Activated CD8-positive, alpha-beta memory T cell treated with anti-CD3 and anti-CD28 coated beads, Interleukin-2, amount 50 U/mL, for 4 hours (primary cell): ENCODE measurements at places on chromosomes 4 and X.

- DNase-seq = no peak
Measured at GRCh38 chrX:16511796-16512776, 137.9 kb upstream of the S100G start.

- DNase-seq = no peak
Measured at GRCh38 chrX:26262121-26262523, 46.2 kb downstream of the MAGEB5 start.

GRCh38 chr4:69490271-69490670 lies 5.4 kb downstream of the UGT2B4 start:
- no peak for DNase-seq

DNA sequence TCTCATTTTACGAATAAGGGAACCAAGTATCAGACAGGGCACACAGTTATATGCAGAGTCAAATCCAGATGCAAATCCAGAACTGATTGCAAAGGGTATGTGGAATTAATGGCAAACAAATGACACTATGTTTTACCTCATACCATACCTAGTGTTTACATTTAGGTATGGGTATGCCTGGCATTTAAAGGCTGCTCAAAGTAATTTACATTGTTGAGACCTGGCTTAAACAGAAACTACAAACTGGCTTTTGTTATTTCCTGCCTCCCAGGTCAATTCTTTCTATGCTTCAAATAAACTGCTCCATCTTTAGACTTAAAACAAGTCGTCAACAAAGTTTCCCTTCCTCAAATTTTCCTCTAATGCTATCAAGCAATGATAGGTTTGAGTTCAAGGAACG lies 33.7 kb downstream of the ANKRD17 start:
- no peak for DNase-seq

DNA sequence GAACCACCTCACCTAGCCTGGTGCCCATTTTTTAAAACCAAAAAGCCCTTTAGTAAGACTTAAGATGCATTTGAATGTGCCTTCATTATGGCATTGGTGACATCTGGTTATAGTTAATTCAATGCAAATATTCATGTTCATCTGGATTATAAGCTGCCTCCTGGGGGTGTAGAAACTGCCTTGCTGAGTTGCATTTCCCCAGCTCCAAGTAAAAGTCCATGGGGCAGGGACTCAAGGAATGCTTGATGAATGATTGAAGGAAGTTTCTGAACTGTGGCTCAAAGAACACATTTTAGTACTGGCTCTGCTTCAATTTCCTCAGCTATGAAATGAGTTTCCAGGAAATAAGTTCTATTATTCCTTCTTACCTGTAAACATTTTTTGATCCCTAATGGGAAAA lies 18.5 kb upstream of the RBM47 start:
- no peak for DNase-seq

- no peak for DNase-seq
Measured at GRCh38 chr4:155249016-155249566, 40.7 kb downstream of the NPY2R start.

DNA sequence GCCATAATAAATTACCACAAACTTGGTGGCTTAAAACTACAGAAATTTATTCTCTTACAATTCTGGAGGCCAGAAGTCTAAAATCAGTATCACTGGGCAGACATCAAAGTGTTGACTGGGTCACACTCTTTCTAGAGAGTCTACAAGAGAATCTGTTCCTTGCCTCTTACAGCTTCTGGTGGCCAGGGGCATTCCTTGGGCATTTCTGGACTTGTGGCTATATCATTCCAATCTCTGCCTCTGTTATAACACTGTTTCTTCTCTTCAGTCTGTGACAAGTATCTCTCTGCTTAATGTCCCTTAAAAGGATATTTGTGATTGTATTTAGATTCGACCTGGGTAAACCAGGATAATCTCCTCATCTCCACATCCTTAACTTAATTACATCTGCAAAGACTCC lies 207.3 kb upstream of the DCAF8L1 start:
- DNase-seq = no peak

DNA sequence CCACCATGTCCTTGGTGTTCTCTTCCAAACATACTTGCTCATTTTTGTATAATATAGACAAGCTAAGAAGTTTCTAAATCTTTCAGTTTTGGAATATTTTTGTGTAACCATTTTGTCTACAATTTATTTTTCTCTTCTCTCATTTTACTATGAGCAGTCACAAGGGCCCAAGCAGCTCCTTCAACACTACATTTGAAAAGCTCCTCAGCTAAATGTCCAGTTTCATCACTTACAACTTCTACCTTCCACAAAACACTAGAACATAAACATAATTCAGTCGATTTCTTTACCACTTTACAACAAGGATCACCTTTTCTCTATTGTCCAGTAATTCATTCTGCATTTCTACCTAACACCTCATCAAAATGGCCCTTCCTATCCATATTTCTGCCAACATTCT lies 554.4 kb downstream of the RAB28 start:
- DNase-seq = no peak

DNA sequence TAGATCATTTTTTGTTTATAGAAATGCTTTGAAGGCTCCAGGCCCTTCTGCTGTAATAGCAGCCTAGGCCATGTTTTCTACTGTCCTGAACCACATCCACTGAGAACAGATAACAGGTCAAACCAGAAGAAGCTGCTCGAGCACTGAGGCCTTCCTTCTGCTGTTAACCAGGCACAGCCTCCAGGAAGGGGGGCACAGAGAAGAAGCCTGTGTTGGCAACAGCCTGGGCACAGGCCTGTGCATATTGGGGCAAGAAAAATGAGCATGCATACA lies 37.4 kb upstream of the PDK3 start:
- DNase-seq = no peak

DNA sequence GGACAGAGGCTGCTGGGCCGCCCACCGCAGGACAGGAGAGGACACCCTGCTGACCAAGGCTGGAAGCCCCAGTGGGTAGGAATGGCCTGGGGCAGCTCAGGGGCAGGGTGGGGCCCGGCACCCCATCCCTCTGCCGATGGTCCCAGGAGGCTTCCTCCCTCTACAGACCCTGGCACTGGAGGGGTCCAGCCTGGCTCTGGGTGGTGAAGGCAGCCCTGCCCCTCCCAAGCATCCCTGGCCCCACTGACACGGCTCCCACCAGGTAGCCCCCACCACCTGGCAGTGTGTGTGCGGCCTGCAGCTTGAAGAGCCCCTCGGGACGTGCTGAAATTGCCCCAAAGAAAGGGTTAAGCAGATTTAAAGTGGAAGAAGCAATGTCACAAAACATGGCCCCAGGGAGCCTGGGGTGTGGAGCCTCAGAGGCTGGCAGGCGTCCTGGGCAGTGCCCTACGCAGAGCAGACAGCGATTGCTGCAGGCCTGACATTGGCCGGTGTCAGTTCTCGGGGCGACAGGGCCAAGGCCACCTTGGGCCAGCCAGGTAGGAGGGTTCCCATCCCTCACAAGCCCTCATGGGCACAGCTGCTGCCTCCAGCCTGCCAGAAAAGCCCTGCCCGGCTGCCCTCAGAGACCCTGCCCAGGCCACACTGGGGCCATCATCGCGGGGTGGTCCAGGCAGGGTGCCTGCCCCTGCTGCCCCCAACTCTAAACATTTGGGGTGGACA lies 80.5 kb downstream of the FAM53A start:
- peak; percentile 12 for DNase-seq

DNA sequence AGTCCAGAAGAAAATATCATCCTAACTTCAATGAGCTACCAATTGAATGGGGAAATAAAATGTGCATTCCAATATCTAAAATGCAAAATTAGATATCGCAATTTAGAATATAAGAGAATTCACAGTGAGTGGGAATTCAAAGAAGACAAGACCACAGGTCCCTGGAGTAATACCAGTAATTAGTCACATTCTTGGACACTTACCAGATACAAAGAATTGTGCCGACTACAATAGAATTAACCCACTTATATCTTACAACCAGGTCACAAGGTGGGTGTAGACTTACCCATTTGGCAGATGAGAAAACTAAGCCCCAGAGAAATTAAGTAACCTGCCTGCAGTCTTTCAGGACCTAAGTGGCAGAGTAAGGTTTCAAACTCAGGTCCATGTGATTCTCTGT lies 84.3 kb upstream of the C1QTNF7 start:
- no peak for DNase-seq

DNA sequence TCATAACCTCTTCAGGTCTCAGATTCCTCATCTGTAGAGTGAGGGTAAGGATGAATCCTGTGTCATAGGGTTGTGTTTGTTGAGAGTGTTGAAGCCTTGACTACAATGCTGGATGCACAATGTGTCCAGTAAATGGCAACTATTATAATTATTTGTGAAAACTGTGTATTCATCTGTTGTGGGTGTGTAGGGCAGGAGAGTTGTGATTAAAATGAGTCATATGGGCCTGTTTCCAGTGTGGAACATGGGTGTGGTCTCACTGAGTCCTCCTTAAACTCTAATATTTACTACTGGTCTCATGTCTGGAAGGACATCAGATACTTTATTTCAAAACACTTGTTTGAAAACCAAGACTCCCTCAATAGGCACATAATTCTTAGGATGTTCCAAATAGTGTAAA lies 208.5 kb upstream of the CASK start:
- no peak for DNase-seq

DNA sequence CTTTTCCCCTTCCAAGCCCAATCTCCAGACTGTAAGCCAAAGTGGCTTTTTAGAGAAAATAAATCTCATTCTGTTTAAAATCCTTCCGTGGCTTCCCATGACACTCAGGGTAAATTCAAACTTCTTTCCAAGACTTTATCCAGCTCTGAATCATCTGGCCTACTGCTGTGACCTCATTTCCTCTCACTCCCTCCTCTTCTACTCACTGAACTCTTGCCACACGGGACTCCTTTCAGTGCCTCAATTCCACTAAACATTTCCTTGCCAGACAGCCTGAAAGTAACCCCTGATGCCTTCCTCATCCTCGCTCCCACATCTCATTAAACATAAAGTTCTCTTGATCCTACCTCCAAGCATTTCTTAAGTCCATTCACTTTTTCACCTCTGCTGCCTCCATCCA lies 27.8 kb upstream of the RNF128 start:
- DNase-seq = no peak

DNA sequence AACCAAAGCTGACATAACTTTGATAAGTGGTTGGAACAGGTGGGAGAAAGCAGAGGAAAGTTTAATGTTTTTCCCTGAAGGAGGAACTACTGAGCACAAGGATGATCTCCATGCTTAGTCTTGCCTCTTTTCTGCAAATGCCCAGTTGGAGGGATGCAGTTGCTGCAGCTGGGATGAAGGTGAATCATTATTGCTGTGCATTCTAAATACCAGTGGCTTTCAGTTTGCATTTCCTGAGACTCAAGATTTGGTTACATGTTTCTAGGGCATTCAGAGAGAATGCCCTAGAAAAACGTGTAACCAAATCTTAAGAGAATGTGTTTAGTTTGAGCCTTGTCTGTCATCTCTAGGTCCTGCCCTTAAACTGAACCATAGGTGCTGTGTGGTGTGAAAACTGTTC lies 42.2 kb downstream of the METTL14 start:
- DNase-seq = no peak

DNA sequence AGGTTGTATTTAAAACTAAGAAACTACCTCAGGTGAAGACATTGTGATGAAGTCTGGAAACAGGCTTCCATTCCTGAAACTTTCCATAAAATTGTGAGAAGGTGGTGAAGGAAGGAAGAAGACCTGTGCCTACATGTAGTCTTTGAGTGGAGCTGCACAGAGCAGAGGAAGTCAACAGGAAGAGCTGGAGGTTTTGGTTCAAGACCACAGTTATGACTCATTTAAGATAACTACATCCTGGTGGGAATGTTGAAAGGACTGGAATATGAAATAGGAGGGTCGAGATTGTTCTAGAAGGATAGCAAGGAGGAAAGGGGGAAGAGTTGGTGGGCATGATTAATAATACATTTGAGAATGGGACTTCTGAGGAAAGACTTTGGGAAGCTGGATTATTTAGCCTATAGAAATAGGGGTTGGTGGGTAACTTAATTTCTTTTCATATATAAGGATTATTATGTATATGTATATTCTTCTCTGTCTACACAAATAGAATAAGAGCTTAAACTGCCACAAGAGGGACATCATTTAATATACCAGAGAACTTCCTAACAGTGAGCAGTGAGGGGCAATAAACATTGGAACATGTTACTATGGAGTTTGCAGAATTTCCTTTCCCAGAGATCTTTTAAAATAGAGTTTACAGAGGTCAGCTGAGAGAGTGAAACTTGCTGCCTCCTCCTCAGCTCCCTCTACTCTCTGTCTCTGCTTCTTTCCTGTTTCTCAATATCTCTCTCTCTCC lies 23.5 kb downstream of the AWAT2 start:
- no peak for DNase-seq

GRCh38 chr4:34932591-34932990 lies 1311.7 kb downstream of the ARAP2 start:
- DNase-seq = no peak

DNA sequence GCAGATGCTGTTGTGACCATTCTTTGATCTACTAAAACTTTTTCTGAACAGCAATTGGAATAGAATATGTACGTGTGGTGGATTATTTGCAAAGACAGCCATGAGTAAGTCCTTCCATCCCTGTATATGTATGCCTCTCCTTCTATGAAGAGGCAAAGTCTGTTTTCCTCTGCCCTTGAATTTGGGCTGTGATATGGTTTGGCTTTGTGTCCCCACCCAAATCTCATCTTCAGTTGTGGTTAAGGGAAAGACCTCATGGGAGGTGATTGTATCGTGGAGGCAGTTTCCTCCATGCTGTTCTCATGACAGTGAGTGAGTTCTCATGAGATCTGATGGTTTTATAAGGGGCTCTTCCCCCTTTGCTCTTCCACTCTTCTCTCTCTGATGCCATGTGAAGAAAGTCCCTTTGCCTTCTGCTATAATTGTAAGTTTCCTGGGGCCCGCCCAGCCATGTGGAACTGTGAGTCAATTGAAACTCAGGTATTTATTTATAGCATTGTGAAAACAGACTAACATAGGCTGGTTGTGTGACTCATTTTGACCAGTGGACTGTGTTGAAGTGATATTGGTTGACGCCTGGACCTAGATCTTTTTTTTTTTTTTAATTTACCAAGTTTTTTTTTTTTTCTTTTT lies 108.3 kb upstream of the CAMK2D start:
- peak; percentile 34 for DNase-seq

DNA sequence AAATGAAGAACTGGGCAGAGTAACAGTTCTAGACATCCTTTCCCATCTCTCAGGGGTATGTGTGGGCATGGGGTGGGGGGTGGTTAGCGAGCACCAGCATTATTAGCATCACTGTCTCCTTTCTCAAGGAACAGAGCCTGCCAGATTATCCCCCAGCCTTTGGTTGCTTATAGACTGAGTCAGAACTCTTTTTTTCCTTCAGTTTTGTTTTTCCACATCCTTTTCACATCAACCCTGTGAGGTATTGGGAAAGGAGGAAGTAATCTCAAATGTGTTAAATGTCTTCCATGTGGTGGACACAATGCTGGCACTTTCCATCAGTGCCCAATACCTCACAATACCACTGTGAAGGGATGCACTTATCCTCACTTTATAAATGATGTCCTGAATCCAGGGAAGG lies 3.1 kb upstream of the FGF16 start:
- no peak for DNase-seq

DNA sequence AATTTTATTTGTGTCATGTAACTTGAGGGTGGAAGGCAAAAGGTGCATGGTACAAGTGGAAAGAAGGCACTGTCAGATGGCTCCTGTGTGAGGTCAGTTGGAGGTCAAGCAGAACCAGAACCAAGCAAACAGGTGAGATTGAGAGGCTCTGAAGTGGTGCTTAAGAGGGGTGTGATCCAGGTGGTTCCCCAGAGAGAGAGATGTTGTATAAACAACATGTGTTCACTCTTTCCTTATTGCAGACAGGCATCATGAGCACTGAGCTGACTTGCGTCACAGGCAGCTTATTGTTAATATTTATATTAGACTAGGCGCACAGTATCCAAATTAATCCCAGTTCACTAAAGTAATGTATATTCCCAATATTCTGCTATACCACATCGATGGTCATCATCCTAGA lies 56.8 kb downstream of the CXCL13 start:
- no peak for DNase-seq

GRCh38 chr4:124184792-124185191 lies 527.7 kb downstream of the ANKRD50 start:
- DNase-seq = no peak
